ENCODE measurements at places on chromosomes 3 and 15. TPM values are rescaled to one million over a fixed set of nuclear protein-coding genes. Genes with fewer than 3 reads are reported as not detected.

DNA sequence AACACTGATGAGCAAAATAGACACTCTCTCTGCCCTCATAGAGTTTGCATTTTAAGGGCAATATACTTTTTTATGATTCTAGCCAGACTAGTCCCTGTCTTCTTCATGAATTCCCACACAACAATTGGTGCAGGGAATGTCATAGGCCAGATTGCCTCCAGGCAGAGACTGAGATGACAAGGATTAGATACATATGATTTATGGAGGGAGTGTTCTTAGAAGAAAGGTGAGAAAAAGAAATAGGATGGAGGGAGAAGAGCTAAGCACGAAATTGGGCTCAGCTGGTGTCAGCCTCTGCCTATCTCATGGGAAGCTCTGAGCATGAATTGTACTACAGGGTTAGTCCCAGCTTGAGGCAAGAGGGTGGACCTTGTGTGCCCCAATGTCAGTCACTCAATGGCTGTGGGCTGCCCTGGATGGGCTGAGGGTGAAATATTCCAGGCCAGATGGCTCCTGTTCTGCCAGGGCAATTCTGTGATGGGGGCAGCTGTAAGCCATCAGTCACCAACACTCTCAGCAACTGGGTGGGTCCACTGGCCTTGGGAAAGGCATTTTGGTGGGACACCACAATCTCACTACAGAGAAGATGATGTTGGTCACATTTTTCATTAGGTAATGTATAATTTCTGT, 31.1 kb downstream of the EIF1B start:
- no peak for DNase-seq

DNA sequence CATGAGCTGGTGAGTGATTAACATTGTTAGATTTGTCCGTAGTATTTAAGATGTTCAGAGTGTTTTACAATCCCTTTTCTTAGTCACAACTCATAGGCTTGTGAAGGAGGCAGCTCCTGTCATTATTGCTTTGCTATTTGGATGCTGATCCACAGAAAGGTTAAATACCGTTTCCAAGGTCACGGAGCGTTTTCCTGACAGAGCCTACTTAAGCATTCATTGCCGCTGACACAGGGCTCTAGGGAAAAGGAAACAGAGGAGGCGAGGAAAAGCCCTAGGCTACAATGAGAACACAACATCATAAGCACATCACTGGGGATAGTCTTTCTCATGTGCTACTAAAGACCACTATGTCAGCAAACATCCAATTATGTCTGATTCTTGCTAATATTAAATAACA, 38.5 kb upstream of the CPB1 start:
- no peak for DNase-seq

GRCh38 chr3:28586325-28586724, 237.7 kb upstream of the AZI2 start:
- no peak for DNase-seq

The REC114 gene
- not detected for total RNA-seq

The C3orf33 gene
- 6.9 TPM for total RNA-seq

The IGSF11 gene
- 2.2 TPM for total RNA-seq

- DNase-seq, result no peak
Observed at GRCh38 chr3:171732756-171733155, 77.5 kb downstream of the PLD1 start.

GRCh38 chr3:183526838-183527427, 28.6 kb downstream of the KLHL6 start:
- DNase-seq, result no peak

DNA sequence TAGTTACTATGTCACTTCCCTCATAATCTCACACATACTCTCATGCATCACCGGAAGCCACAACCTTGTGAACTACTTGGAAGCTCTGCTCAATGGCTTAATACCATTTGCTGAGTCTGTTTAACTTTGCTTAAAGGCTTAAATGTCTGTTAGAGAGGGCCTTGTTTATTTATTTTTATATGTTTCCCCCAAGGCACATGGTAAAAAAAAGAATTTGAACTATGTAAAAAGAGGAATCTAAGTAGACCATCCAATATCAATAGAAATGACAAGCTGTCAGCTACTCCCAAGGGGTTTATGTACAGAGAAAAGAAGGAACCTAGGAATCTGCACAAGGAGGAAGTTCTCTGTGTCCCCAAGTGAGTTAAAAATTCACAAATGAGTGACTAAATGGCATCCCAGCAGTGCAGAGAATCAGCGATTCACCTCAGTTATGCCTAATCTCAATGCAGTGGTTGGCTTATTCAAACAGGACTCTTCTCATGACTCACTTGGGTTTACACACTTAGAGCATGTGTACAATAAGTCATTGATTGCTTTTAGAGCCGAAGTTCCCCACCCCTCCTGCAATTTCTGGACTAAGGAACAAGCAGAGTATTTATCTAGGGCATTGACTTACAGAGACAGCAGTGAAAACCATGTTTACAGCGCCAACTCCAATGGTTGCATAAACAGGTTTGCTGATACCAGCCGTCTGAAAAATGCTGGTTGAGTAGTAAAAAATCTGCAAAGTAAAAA, 24.4 kb downstream of the SLC2A2 start:
- DNase-seq, result no peak

- DNase-seq, result no peak
Observed at GRCh38 chr3:67593761-67594234, 60.6 kb downstream of the SUCLG2 start.

GRCh38 chr3:65963787-65964677, 74.7 kb downstream of the MAGI1 start:
- no peak for DNase-seq

DNA sequence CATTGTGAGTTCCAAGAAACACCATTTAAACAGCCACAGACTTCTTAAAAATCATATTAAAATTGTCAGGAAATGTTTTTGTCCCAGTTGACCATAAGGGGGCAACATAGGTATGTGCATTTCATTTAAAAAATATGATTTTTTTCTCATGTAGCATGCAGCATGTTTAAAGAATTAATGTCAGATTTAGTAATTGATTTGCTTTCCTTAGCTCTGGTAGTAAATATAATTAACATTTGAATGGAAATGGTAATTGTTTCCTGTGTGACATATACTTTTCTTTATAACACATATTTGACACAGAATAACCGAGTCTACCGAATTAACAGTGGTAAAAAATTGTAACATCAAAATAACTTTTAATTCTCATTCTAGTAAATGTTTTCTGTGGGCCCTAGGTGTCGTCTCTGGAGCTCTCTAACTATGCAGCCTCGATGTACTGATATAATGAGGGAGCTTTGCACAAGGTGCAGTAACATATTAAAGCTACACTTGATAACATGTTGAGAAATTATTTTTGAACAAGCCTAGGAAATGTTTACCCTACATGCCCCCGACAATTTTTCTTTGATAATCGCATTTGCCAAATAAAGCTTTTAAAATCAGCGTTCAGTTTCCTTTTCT, 34.9 kb downstream of the NXPE3 start:
- DNase-seq, result no peak

The CCDC14 gene
- total RNA-seq, result 11.5 TPM

GRCh38 chr3:141753399-141753798, 9.8 kb upstream of the GRK7 start:
- no peak for DNase-seq

DNA sequence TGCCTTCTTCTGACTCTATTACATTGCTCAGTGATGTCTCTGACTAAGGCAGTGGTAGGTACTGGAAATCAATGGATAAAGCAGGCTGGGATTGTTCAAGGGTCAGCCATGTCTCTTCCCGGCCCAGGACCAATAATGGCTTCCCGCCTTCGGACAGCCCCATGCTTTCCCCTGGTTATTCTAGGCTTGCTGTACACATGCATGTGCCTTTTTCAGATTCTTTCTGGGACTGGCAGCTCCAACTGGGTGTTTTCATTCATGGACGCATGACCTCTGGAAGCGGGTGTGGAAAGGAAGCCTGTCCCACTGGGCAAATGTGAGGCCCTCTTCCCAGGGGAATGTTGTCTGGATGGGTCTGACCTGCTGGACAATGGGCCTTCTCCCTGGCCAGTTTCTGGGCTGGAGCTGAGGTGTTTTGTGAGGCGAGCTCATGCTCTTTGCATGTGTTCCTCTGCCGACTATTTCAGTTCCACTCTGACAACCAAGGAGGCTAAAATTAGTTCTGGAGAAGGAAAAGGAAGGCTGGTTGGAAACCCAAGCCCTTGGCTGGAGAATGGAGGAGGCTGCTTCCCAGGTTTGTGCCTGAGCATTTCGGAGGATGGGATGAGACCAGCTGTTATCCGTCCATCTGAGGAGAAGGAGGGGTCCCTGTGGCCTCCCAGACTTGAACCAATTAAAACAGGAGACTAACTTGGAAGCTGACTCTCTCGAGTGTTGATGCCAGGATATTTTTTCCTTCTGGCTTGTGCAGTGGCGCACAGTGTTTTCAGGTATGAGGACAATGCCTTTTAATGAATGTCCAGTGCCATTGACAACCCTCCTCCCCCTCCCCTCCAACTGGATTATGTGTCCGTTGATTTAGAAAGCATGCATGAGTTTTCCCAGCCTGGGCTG, 6.9 kb downstream of the ACVR2B start:
- DNase-seq, result no peak

The UPK1B gene
- total RNA-seq, result 4.3 TPM

The TRPC1 gene
- total RNA-seq, result 12.2 TPM

- no peak for DNase-seq
Observed at GRCh38 chr15:28130651-28131050, 31.5 kb upstream of the OCA2 start.

The CMTM8 gene
- total RNA-seq, result 5.7 TPM

The ROBO1 gene
- 18.7 TPM for total RNA-seq

The TEX55 gene
- not detected for total RNA-seq

The SYNPR gene
- 10.4 TPM for total RNA-seq

DNA sequence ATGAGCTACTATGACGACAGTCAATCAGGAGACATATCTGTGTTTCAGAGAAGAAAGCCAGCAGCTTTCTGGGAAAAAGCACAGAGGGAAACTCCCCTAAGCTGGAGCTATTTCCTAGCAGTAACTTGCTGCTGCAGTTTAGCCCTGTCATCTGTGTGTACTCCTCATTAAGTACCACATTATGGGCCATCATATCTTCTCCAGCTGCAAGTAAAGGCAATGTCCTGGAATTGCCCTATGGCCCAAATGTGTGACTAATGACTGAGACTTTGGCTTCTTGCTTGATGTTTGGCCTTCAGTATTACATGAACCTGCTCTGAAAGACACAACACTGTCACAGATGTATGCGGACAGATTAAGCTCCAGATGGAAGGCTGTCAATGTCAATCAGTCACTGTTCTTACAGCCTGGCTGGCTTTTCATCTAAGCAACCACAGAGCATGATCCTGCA, 190.8 kb downstream of the FHIT start:
- DNase-seq, result no peak

The ARRDC4 gene
- 22.4 TPM for total RNA-seq
